Stimulated activated CD4-positive, alpha-beta T cell treated with anti-CD3 and anti-CD28 coated beads, Interleukin-2, amount 100 ng/mL, for 48 hours (primary cell): ENCODE measurements at places on chromosomes 6 and 20.

GRCh38 chr6:53611342-53611741 lies 54.2 kb downstream of the KLHL31 start:
- DNase-seq, result no peak

GRCh38 chr6:1316489-1316971 lies 4.6 kb downstream of the FOXQ1 start:
- no peak for DNase-seq

- peak; percentile 20 for DNase-seq
These were observed 57.7 kb downstream of the DHX35 start for GRCh38 chr20:39019805-39020325.

DNA sequence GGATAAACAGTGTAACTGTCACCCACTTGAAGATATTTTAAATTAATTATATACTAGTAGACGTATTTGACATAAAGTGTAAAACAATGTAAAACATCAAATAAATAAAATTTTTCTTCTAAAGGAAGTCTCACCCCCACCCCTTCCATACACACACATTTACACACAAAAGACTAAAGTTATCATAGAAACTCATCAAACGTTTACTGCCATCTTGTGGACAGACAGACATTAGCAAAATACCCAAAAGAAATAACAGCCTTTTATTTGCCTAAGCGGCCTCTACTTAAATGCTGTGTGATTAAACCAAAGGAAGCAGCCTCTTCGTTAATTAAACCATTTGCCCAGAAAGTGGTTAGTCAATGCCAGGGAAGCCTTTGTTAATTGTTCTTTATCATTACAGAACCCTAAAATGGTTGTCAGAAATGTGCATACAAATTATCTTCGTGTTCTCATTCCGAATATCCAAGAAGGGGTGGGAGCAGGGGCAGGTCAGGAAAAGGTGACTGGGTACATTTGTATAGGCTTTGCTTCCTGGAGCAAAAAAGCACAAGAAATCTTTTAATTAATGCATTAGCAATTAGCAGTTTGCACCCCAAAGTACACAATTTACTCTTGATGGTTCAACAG lies 176.2 kb upstream of the SASH1 start:
- DNase-seq, result no peak

DNA sequence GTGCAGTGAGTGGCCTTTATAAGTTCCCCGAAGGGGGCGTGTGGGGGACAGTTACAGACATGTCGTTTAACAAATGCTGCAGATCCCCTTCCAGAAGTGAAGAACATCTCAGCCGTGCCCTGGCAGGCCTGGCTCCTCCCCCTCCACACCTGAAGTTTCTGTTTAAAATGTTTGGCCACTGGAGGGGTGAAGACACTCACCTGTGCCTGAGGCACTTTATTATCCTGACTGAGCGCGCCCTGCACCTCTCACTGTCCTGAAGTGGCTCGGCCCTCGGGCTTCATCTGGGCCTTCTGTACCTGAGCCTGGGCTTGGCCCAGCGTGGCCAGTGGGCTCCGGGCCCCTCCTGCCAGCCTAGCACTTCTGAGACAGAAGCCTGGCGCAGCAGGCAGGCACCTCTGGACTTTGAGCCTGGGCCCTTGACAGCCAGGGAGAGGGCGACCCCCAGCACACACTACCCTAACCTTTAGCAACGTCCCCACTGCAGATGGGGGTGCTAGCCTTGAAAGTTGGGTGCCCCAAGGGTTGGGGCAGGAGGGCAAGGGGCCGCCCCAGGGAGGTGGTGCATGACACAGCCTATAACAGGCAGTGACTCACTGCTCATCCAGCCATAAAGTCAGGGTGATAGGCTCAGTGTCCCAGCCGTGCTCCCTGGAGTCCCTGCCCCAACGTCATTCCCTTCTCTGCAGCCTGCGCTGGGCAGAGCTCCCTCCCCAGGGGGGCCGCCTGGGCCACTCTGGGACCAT lies 13.6 kb upstream of the GATA5 start:
- no peak for DNase-seq

GRCh38 chr6:99611148-99611547 lies 4.5 kb downstream of the PRDM13 start:
- no peak for DNase-seq

- no peak for DNase-seq
These were observed 76.3 kb downstream of the CDK19 start for GRCh38 chr6:110738899-110739365.

GRCh38 chr20:62588458-62589149 lies 53.7 kb upstream of the SLCO4A1 start:
- no peak for DNase-seq

DNA sequence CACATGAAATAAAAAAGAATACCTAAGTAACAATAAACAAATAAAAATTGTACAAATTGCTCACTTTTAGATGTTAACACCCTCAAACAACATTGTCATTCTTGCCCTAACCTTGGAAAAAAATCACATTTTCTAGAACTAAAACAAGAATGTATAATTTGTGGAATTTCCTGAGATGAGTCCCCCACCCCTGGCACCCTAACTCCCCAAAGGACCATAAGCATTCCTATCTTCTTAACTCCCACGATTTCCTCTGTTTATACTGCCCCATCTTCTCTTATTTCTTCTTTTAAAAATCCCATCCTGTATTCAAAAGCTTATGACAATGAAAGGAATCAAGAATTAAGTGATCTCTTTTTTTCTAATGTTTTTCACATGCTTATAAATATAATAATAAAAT lies 70.9 kb downstream of the IBTK start:
- DNase-seq, result no peak

DNA sequence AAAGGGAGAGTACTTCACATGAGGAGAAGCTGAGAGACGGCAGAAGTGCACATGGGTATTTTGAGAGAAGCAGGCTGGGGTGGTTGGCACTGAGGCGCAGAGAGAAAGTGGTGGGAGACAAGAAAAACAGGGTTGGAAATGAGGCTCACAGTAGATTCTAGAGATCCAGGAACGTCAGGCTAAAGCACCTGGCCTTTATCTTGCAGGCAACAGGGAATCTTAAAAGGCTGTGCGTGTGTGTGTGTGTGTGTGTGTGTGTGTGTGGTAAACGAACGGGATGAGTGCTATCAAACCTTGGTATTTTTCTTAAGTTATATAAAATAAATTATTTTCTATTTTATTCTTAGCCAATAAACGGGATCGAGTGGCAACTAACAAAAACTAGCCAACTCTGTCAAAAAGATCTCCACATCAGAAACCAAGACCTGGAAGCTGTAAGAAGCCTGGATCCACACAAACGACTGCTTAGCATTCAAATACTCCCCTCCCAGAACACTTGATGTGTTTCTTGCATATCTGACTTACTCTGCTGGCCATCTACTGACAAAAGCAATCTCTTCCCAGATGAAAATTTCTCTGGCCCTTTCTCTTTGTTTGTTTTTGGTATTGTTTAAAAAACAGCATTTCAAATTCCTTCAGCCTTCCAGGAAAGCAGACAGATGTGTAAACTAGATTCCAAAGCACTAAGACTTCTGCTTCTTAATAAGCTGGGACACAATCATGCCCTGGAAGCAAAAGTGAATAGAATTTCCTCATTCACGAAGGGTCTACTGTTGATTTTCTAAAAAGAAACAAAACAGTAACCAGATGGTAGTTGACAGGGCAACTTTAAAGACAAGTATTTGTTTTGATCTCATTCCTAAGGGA lies 44.8 kb upstream of the FABP7 start:
- DNase-seq, result no peak

DNA sequence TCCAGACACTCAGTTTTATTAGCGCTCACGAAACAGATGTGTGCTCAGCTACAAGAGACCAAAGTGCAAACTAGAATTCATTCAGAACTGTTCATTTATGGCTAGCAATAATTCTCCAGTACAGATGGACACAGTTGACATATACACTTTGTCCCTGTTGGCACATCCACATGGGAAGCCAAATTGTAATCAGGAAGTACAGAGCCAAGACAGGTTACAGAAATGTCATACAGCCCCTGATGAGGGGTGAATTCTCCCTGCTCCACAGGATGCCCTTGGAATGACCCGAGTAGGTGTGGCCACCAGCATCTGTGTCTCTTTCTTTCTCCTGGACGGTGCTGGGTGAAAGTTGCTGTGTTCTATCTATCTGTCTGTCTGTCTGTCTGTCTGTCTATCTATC lies 7.6 kb downstream of the DHX35 start:
- DNase-seq, result no peak

DNA sequence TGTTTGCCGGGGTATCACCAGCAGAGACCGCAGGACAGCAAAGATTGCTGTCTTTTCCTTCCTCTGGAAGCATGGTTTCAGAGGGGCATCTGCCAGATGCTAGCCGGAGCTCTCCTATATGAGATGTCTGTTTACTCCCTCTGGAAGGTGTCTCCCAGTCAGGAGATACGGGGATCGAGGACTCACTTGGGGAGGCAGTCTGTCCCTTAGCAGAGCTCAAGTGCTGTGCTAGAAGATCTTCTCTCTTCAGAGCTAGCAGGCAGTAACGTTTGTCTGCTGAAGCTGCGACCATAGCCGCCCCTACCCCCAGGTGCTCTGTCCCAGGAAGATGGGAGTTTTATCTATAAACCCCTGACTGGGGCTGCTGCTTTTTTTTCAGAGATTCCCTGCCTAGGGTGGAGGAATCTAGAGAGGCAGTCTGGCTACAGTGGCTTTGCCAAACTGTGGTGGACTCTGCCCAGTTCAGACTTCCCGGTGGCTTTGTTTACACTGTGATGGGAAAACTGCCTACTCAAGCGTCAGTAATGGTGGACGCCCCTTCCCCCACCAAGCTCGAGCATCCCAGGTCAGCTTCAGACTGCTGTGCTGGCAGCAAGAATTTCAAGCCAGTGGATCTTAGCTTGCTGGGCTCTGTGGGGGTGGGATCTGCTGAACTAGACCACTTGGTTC lies 133.0 kb upstream of the FLRT3 start:
- no peak for DNase-seq

DNA sequence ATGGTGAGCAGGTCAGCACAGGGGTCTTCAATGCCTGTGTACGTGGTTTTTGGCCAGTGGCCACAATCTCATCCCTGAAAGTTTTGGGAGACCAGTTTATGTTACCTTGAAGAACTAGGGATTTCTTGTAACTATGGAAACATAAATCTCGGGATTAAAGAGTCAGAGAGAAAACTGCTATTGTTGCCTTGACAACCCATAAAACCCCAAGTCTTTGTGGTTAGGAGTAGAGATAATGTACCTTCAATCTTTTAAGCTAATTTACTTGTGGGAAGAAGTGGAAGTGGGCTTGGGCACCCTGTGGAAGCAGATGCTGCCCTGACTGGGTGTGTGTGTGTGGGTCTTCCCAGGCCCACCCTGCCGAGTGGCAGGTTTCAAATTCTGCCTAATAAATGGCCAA lies 46.1 kb upstream of the ZNF831 start:
- no peak for DNase-seq

DNA sequence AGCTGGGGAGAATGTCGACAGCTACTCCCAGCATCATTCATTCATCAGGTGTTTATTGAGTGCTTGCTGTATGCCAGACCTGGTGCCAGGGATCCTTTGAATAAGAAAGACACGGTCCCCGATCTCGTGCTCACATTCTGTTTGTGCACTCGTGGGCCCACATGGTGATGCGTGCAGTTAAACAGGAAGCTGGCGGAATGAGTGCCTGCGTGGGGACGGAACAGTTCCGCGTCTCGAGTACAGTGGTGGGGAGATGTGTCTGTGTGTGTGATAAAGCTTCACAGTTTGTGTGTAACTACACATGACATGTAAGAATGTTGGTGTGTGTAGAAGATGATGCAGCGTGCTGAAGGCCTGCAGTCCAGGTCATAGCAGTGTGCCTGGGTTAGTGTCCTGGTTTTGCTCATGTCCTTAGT lies 6.5 kb downstream of the RBM38 start:
- DNase-seq, result peak; percentile 34

GRCh38 chr20:40319741-40320516 lies 369.1 kb downstream of the MAFB start:
- DNase-seq, result no peak

DNA sequence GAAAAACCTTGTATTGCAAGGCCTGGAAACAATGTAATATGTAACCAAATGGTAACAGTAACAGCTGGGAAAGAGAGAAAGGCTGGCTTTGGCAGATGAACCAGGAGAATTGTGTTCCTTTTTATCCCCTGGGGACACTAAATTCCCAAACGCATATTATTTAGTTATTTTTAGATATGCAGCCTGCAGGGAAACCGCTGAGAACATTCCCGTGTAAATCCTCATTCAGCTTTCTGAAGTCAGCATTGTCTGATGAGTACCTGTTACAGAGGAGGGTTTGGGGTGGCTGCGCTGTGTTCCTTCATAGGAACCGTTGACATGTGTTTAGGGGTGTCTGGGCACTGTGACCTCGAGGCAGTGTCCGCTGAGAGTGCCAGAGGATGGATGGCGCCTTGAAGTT lies 101.3 kb downstream of the SMOC2 start:
- no peak for DNase-seq

GRCh38 chr20:51616060-51616459 lies 73.5 kb upstream of the NFATC2 start:
- no peak for DNase-seq

DNA sequence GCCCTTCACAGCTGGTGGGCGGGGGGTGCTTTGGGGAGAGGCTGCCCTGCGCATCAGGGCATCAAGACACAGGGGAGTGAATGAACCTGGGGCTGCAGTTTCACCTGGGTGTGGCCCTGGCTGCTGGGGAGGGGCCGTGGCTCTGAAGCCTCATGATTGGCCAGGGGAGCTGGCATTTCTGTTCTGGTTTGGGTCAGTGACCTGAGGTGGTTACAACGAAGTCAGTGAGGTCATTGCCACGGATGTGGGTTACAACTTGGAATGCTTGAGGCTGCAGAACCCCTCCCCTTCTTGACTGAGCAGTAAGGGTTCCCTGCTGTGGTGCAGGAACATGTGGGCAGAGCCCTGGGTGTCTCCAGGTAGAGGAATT lies 3.0 kb downstream of the TCEA2 start:
- peak; percentile 49 for DNase-seq

DNA sequence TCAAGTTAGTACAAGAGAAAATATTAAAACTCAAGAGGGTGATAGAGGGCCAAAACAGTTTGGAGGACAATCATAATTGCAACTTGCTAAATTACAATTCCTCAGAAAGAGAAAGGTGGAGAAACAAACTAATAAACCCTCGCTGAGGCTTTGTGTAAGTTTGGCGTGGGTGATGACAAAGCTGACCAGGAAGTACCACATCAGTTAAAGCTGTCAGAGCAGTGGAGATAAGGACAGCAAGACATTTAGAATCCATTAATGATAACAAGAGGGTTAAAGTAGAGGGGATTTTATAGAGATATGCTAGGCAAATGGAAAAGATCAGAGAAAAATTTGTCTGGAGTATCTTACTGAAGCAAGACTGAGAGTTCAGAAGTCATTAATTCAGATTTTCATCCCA lies 334.4 kb downstream of the TFAP2B start:
- no peak for DNase-seq

- DNase-seq, result no peak
These were observed 2.5 kb downstream of the SCRT2 start for GRCh38 chr20:672963-673602.

DNA sequence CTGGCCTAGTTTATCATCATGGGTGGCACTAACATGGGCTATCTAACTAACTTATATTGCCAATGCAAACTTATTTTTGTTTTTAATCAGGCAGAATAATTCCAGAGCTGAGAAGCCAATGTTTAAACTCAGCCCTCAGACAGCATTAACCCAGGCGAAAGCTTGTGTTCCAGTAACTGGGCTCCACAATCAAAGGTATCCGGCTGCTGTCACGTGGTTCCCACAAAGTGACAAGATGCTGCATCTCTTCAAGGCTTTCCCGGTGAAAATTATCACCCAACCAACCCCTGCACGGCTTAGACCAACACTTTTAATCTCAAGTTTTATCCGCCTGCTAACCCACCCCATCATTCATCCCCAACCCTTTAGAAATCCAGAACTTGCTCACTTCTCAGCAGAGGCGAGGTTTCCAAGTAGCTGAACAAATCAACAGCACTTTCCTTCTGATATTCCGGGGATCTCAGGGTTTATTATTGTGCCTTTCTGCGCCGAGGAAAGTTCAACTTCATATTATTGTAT lies 885 bp downstream of the MTCL3 start:
- no peak for DNase-seq
